NCI-H345 (cell line): ENCODE measurements at places on chromosomes 5 and 9.

DNA sequence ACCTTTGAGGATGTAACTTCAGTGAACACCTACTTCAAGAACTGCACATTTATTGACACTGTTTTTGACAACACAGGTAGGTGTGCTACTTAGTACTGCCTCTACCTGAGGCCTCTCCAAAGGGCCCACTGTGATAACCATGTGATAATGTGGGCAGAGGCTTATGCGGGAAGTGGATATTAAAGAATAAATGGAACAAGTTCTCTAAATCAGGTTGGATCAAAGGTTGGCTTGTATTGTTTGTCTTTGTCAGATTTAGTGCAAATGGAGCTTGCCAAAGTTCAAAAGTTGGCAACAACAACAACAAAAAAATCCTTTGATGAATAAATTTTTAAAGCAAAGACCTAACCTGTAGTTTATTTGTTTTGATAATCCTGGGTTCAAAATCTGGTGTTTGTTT lies 104.2 kb upstream of the IQGAP2 start:
- DNase-seq: no peak

DNA sequence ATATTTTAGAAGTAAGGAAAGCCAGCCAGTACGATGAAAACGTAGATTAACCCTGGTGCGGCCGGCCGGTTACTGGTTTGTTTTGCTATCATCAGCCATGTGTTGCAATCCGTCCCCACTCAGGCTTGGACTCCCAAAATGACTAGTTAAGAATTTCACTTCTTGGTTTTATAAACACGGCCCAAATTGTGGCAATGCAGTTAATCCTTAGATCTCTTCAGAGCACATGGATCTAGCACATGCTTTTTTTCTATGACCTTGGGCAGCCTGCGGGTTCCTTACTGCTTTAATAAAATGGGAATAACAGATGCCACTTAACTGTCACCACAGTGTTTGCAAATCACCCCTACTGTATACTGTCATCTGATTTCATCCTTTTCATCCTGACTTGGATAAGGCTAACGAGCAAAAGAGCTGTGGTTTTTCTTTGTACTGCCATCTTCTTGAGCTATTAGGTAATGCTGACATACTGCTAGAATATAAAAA lies 1.5 kb downstream of the NDFIP1 start:
- no peak for DNase-seq

DNA sequence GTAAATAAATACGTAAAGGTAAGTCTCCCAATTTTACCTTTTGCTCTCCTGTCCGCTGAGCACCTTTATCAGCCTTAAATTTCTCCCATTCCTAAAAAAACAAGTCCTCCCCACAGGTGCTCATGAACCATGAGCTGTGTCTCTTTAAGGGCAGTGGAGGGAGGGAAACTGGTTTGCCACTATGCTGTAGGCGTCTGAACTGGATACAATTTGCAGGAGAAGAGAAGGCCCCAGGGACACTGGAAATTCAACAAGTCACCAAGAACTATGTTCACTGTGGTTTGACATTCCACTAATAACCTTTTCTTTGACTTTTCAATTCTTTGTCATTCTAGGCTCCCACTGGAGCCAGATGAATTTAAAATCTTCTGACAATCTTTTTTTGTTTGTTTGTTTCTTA lies 72.2 kb downstream of the LHFPL2 start:
- DNase-seq: no peak

- DNase-seq: peak; percentile 21
Observed at GRCh38 chr5:138180183-138180782, 1.4 kb downstream of the KIF20A start.

GRCh38 chr5:80231693-80232092 lies 24.2 kb downstream of the SERINC5 start:
- DNase-seq: no peak

GRCh38 chr9:93244101-93244500 lies 60.2 kb downstream of the WNK2 start:
- DNase-seq: no peak
